ENCODE measurements at places on chromosomes 5 and 9.
A peak's percentile ranks its signal among the peaks of the same experiment; 100 is the strongest.

- no peak for DNase-seq
Measured at GRCh38 chr5:57831932-57832331, 349.3 kb upstream of the ACTBL2 start.

DNA sequence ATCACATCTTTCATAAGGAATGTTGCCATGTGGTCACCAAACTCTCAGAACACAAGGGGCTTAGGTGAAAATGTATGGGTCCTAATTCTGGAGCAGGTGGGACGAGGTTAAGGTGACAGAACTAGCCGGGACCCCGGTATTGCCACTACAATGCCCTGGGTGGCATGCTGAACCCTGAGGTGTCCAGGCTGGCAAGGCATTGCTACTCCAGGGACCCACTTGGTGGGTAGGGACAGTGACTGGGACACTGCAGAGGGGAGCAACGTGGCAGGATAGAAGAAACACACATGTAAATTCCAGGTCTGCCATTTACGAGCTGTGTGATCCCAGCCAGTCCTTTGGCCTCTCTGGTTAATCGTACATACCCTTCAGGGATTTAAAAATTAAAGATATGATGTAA, 206.9 kb upstream of the MVB12B start:
- DNase-seq: no peak

DNA sequence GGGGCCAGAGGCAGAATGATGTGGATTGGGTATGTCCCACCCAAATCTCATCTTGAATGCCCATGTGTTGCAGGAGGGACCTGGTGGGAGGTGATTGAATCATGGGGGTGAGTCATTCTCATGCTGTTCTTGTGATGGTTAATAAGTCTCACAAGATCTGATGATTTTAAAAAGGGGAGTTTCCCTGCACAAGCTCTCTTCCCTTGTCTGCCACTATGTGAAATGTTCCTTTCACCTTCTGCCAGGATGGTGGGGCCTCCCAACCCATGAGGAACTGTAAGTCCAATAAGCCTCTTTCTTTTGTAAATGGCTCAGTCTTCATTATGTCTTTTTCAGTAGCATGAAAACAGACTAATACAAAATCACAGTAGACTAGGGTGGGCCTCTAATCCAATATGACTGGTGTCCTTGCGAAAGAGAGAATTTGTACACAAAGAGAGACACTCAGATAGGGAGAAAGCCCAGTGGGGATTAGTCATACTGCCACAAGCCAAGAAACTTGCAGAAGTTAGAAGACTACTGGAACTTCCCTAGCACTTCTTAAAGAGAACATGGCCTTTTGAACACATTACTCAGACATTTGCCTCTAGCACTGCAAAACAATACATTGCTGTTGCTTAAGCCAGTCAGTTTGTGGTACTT, 68.4 kb downstream of the ANXA1 start:
- peak; percentile 7 for DNase-seq

DNA sequence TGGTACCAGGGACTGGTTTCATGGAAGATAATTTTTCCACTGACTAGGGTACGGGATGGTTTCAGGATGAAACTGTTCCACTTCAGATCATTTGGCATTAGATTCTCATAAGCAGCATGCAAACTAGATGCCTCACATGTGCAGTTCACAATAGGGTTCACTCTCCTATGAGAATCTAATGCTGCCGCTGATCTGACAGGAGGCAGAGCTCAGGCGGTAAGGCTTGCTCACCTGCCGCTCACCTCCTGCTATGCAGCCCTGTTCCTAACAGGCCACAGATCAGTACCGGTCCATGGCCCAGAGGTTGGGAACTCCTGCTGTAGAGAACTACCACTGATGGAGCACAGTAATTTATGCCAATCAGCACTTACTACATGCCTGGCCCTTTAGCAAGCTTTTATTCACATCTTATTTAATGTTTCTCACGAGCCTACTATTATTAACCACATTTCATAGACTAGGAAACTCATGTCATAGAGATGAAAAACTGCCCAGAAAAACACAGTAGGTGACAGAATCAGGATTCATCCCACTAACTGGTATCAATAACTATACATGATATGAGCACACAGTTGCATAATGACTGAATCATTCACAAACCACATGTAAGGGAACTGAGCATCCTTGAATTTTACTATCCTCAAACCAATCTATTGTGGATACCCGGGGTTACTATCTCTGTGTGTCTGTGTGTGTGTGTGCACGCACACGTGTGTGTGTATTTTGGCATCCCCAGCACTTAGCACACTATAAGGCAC, 46.5 kb downstream of the SVEP1 start:
- DNase-seq: no peak

DNA sequence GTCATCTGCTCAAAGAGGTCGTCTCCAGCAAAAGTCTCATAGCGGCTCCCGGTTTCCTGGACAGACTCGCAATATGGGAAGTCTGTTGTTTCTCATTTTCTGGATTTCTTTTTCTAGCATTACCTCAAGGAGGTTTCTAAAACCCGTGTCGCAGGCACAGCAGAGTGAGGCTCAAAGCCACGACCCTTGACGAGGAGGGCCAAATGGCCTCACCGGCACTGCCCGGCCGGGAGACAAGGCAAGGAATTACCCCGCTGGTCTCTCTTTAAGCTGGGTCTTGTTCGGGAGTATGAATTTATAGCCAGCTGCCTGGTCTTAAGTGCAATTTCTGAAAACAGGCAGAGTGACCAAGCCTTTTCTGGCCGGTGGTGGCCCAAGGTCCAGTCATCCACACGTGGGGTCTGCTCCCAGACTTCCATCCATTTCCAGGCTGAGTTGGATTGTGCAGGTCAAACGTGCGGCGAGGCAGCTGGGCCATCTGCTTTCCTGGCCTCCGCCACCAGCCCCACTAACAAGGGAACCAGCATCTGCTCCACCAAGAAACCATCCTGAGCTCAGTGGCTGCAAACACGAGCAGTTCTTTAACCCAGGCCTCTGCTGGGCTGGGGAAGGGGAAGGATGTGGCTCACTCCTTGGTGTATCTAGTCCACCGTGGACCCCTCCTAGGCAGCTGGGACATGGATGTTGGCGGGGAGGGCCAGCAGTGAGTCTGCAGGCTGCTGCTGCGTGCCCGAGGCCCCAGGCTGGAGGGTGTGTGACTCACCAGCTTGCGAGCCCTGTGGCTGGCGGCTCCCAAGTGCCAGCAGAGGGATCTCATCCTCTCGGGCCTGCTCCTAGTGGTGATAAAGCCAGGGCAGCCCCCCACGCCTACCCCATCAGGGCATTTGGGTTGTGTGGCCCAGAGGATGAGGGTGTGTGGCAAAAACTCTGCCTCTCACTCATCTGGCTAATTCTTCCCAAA, 55.6 kb upstream of the COL5A1 start:
- no peak for DNase-seq
